Stimulated activated CD4-positive, alpha-beta T cell treated with anti-CD3 and anti-CD28 coated beads, Interleukin-12 subunit alpha, Interleukin-12 subunit beta, amount 100 ng/mL, for 24 hours (primary cell): ENCODE measurements at places on chromosomes 7 and 10.

DNA sequence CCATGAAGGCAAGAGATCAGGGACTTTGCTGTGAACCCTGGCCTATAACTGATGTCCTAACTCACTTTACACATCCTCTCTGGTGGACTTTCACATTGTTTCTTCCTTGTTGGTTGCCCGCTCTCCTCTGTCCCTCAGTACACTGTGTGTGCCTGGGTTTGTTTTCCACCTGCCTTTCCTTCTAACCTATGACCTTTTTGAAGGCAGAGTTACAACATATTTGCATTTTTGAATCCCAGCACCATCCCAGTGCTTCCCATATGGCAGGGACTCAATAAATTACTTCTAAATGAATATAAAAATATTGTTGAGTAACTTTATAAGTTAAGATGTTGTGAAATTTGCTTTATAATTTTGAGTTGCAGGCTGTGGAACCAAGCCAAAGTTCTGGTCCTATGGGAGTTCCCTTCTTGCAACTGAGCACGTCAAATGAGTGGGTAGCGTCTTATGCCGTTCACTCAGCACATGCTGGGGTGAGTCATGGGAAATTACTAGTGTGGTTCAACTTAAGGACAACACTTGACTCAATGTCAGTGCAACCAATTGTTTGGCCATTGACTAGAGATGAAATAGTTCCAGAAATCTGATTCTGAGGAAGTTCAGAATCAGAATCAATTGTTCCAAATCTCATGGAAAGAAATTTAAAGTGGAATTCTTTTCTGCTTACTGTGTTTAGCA lies 250.9 kb downstream of the TWIST1 start:
- no peak for DNase-seq

- DNase-seq, result no peak
These were observed 926.5 kb upstream of the GHITM start for GRCh38 chr10:83212632-83213334.

DNA sequence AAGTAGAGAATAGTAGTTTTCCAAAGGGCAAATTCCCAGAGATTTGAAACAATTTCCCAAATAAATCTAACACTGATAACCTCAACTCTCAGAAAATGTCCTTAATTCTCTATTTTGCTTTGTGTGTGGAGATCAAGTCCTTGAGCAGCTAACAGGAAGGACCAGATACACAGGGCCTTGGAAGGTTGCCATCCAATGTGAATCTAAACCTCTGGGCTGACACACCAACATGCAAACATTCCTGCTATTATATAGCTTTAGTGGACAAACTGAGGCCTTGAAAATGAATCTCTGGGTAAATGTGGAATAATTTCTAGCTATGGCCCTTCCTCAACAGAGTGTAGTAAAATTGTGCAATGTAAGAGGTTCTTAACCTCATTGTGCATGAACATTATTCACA lies 44.1 kb upstream of the PARD3 start:
- DNase-seq, result no peak

DNA sequence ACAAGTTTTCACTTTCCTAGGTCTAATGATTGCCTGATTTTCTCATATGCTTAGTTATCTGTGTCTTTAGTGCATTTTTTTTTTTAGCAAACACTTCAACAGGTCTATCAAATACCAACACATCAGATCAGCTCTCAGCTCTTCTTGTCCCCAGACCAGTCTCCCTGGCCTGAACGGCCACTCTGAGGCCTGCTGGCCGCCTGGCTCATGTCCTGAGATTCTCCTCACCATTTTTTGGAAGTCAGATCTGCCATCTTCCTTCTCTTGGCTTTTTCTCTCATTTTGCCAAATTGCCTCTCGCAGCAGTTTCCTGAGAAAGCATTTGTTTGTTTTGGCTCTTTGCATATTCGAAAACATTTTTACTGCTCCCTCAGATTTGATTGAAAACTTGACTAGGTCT lies 29.3 kb downstream of the PPP2R2D start:
- DNase-seq, result no peak

DNA sequence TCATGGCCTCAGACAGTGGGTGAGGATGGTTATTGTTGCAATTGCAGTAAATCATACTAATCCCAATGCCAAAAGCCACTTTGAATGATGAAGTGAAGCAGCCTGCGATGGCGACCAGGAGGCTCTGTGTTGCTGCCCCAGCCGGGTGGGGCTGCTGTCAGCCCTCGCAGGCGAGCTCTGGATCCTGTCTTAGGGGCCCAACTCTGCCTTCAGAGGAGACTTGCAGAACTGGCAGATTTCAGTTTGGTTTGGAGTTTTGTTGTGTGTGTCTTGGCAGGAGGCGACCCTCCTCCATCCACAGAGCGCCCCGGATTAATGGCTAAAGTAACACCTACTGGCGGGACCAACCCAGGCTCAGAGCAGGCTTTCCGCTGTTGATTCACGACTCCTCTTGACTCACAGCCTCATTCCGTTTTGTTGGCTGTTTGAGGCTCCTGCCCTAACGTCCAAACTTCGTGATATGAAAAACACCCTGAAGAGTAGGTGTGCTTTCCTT lies 67.9 kb upstream of the BMPER start:
- DNase-seq, result no peak

DNA sequence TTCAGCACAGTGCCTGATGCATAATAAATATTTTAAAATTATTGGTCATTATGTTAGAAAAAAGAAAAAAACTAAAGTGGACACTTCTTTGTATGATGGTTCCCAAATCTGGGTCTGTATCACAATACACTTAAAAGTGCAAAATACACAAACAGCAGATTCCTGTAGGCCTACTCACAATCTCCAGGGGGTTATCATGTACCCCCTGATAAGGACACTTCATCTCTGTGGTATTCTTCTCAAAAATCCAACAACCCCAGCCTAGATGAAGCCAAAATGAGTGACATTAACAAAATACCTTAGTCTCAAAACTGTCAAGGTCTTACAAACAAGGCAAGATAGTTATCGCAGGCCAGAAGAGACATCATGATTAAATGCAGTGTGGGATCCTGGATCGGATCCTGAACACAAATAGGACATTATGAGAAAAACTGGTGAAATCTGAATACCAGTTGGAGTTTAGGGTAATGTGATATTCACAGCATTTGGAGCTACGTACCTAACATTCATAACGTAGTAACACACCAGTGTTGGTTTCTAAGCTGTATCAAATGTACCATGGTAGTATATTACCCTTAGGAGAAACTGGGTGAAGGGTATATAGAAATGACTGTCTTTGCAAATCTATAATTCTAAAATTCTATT lies 45.2 kb downstream of the NSUN6 start:
- DNase-seq, result no peak

GRCh38 chr10:70906953-70907636 lies 18.7 kb upstream of the PCBD1 start:
- no peak for DNase-seq
